ENCODE measurements at places on chromosomes 2 and 18. TPM values are rescaled to one million over a fixed set of nuclear protein-coding genes. Genes with fewer than 3 reads are reported as not detected.

Gene ATOH8
- total RNA-seq: 3.2 TPM

Gene LBX2
- total RNA-seq: not detected

Gene FKBP1B
- 98.5 TPM for total RNA-seq

Gene CD8A
- 1.6 TPM for total RNA-seq

Gene ERBB4
- 78.7 TPM for total RNA-seq

Gene C2orf78
- not detected for total RNA-seq

Gene CCBE1
- total RNA-seq: 5.3 TPM

Gene DYNAP
- not detected for total RNA-seq

Gene CFAP210
- total RNA-seq: 6.0 TPM

Gene VWC2L
- 30.0 TPM for total RNA-seq

Gene INHBB
- 11.3 TPM for total RNA-seq

Gene ADRA2B
- total RNA-seq: 0.46 TPM

Gene LINC00305
- not detected for total RNA-seq

Gene CRYGB
- total RNA-seq: not detected

Gene CDK15
- 0.92 TPM for total RNA-seq

Gene RTKN
- 11.1 TPM for total RNA-seq

Gene GRB14
- 12.5 TPM for total RNA-seq
